ENCODE measurements at places on chromosomes 16 and 17.
A peak's percentile ranks its signal among the peaks of the same experiment; 100 is the strongest.

DNA sequence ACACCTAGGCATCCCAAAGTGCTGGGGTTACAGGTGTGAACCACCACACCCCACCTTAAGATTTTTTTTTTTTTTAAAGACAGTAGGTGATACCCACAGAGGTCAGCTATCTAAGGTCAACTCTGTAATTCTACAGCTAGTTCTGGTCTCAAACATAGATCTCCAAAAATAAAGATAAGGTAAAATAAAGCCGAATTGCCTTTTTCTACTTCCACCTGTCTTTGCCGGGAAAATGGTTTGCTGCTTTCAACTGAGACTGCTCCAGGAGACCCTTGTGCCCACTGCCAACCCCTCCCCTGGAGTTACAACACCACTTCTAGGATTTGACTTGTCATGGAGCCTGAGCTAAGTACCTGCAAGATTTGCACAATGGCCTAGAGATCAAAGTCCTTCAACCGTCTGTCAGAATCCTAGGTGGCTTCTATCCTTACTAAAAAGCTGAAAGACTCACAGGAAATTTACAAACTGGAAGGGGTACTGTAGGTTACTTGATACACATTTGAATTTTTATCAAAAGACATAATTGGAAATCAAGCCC is 4.7 kb upstream of the CNOT1 start:
- no peak for DNase-seq

DNA sequence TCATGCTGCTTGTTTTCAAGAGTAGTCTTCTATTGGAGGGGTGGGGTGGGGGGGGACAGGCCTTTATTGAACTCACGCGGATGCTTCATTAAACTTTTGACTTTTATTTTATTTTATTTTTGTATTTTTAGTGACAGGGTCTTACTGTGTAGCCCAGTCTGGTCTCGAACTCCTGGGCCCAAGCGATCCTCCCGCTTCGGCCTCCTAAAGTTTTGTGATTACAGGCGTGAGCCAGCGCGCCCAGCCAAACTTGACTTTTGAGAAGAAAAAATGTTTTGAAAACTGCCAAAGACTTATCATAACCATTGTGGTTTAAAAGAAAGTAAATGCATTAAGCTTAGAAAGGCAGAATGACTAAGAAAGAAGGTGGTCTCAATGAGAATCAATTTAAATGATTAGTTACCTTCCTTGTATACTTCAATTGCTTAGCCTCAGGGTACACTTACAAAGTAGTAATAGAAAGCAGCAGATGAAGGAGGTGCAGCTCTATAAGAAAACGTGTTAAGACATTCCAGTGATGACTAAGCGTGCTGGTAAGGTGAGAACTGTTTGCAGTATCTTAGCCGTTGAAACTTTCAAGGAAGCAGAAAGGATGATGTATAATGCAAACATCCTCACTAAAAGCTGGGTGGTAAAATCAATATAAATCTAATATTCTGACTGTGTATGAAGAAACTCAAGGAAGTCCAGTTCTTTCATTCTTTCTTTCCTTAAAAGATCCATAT is 1.2 kb downstream of the AP2B1 start:
- DNase-seq: peak; percentile 75

GRCh38 chr17:55426851-55427586 is 5.4 kb upstream of the MMD start:
- DNase-seq: peak; percentile 27

GRCh38 chr17:82627405-82627804 is 20.8 kb downstream of the WDR45B start:
- DNase-seq: no peak

DNA sequence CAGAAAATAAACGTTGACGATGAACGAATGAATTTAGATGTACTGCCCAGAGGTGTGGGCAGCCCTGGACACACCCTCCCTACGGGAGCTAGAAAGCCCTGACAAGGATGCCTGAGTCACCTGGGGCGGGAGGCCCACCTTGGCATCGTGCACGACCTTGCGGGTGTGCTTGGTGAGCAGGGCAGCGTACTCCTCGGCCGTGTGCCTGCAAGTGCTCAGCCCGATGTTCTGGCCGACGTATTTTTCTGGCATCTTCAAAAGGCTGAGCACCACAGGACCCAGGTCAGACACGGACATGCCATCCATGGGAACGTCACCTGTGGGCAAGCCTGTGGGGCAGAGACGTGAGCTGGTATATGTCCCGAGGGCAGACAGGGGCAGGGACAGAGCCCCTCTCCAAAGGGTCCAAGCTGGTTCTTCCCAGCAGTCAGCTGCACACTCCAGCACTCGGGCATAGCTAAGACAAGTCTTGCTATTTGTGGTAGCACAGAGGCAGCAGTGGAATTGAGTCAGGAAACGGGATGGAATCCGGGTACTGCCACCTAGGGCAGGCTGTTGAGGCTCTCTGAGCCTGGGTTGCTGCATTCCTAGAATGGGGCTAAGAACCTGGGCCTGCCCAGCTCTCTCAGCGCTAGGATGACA is 10.8 kb downstream of the NMRAL1 start:
- DNase-seq: no peak

DNA sequence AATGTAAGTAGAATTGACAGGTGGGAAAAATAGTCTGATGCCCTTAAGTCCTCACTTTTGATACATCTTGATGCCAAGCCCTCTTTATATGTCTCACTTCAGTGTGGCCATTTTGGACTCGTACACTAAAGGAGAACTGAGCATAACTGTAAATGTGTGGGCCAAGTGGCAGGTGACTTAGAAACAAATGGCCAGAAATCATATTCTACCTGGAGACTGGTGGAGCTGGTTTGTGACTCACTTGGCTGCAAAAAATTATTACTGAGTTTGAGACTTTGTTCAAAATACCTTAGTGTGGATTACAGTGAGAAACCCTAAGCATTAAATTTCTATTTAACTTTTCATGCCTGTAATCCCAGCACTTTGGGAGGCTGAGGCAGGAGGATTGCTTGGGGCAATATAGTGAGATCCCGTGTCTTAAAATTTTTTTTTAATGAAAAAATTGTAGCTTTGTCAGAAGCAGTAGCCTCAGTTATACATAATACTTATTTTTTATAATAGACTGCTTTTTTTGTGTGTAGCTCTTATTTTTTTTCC is 5.0 kb downstream of the HAPSTR1 start:
- no peak for DNase-seq

- DNase-seq: no peak
Observed at GRCh38 chr17:16129441-16130205, 85.7 kb downstream of the NCOR1 start.

DNA sequence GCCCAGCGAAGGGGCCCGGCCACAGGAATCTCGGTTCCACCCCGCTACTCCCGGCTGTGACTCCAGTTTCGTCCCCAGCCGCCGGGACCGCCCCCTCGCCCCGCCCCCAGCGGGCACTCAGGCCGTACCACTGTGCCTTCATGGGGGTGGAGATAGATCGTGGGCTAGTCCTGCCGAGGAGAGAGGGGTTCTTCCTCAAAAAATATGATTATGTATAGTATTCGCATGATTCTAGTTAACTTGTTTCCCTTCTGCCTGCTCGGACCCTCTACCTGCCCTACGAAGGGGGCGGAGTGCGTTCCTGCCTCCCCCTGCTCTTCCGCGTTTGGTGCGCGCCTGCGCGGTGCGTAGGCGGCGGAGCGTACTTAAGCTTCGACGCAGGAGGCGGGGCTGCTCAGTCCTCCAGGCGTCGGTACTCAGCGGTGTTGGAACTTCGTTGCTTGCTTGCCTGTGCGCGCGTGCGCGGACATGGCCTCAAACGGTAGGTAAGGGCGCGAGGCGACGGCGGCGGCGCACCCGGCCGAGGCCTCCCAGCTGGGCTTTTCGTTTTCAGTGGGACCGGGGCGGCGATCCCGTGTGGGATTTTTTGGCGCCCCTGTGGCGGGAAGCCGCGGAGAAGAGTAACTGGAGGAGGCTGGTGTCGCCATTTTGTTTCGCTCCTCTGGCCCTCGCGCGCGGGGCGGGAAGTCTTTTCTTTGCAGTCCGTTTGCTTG is at the start of gene FUS:
TSS of gene FUS (plus strand) at position 393 of the 713 bp plus-strand sequence. CDS start at position 469, 76 bp downstream.
- DNase-seq: peak; percentile 75

- DNase-seq: no peak
Observed at GRCh38 chr16:62692685-62693084, 656.4 kb upstream of the CDH8 start.

- DNase-seq: no peak
Observed at GRCh38 chr17:67944035-67944434, 52.2 kb downstream of the C17orf58 start.

DNA sequence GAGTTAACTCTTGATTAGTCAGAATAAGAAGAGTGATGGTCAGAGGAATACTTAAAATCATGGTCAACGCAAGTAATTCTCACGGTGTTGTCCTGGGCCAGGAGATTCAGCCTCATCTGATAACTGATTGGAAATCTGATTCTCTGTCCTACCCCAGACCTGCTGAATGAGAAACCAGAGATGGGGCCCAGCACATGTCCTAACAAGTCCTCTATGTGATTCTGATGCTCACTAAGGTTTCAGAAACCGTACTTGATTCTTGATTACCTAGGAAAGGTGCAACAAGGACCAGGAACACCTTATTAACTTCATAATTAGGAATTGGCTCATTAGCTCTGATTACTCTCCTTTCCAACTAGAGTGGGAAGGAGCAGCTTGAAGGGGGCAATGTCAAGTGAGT is 44.5 kb downstream of the ANKFY1 start:
- no peak for DNase-seq

DNA sequence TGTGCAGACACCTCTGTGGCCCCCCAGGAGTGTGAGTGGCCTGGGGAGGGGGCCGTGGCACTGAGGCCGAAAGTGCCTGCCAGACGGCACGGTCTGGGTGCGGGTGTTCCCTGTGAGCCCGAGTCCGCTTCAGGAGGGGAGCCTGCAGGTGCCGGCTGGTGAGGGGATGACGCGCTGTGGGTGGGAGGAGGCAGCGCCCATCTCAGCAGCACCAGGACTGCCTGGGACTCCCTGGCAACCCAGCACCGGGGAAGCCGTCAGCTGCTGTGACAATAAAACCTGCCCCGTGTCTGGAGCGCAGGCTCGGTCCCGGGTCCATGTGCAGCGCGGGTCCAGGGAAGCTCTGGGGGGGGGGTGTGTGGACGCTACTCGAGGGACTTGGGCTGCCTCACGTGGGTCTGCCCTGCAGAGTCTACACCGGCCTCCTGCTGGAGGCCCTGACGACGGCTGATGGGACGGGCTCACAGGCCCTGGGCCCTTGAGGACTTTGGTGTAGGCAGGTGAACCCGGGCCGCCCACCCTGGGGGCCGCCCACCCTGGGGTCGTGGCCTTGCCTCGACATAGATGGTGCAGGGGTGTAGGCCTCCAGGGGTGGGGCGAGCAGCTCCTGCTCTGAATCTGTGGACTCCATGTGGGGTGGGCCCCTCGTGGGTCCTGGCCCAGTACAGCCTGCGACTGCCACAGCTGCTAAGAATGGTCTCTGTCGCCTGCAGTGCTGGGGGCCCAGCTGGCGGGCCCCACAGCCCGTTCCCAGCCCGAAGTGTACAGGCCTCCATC is 5.9 kb upstream of the RAB40C start:
- DNase-seq: no peak

GRCh38 chr17:44002141-44002848 is 2.1 kb upstream of the NAGS start:
- DNase-seq: peak; percentile 32

DNA sequence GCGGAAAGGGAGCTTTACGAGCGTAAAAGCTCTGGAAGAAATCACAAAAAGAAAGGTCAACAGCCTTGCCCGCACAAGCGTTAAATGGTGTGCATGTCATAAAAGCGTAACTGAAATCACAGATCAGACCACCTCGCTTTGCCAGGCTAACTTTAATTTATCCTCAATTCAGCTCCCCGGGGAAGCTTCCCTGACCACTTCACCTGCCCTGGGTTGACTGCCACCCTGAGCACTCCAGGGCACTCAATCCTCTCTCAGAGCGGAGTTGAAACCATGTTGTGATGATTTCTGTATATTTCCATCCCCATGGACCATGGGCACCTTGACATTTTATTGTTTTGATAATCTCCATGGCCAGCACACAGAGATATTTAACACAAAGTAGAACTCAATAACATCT is 16.1 kb upstream of the NAGS start:
- DNase-seq: no peak

GRCh38 chr17:38429476-38430100 is 1.3 kb downstream of the ARHGAP23 start:
- no peak for DNase-seq

GRCh38 chr17:61381537-61381936 is 18.1 kb upstream of the TBX2 start:
- no peak for DNase-seq

DNA sequence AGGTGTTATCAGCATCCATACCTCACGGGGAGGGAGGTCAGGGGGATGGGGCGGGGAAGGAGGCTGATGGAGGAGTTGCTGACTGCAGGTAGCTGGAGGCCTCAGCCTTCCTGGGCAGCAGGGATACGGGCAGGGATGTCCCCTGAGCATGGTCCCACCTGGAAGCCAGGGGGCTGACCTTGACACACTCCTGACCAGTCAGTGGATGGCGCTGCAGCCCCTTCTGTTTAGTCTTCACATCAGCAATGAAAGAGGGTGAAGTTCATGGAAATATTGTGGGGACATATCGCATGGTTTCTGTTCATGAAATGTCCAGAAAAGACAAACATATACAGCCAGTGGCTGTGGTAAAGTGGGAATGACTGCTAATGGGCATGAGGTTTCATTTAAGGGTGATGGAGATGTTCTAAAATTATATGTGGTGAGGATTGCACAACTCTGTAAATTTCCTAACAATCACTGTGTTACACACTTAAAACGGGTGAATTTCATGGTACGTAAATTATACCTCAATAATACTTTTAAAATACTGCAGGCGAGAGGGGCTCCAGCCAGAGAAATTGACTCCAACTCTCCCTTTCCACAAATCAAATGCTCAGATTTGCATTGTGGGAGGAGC is 489.6 kb downstream of the CDH13 start:
- DNase-seq: no peak

- peak; percentile 69 for DNase-seq
Observed at GRCh38 chr16:85055493-85056210, 28.1 kb downstream of the KIAA0513 start.
